Endodermal cell (in vitro differentiated cells): ENCODE measurements at places on chromosomes 11 and 22. TPM values are rescaled to one million over a fixed set of nuclear protein-coding genes. Genes with fewer than 3 reads are reported as not detected.

GRCh38 chr11:1693327-1694063 lies 3.5 kb upstream of the KRTAP5-6 start:
- peak; percentile 95 for DNase-seq

DNA sequence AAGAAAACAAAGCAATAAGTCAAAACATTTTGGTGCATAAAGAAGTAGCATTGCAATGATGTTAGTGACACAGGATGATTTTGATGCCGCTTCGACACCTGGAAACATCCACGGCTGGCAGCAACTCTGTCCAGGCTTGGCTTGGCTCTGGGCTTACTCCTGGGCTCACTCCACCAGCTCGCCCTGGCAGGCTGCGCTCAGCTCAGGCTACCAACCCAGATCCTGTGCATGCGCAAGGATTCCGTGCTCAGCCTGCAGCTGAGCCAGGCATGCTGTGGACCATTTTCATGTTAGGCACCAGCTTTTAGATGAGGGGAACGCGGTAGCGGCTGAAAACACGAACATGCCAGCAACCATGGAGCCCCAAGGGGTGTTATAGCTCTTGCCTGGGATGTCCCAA lies 66.0 kb downstream of the SLC25A17 start:
- no peak for DNase-seq

- no peak for DNase-seq
These were observed 239.0 kb upstream of the CCDC179 start for GRCh38 chr11:23099256-23099655.

Gene PLAAT2
- total RNA-seq, result not detected in 3 replicates
